Heart right ventricle (tissue), 16 donors: ENCODE measurements at places on chromosomes 3 and 15. TPM values are rescaled to one million over a fixed set of nuclear protein-coding genes. Genes with fewer than 3 reads are reported as not detected.

- no peak overlapping the region for H3K27ac ChIP-seq
- DNase-seq: no peak
- no peak overlapping the region for H3K4me3 ChIP-seq
- H3K36me3 ChIP-seq: no peaks in the 10 kb centered on the region
Observed at GRCh38 chr3:6785726-6786125, 75.2 kb upstream of the GRM7 start.

- H3K36me3 ChIP-seq: peaks cover 69% of the 10 kb centered on the region
- no peak for DNase-seq
- H3K4me3 ChIP-seq: no peak overlapping the region
- H3K4me1 ChIP-seq: peaks cover 6% of the 10 kb centered on the region
Observed at GRCh38 chr15:61974118-61974517, 86.1 kb downstream of the VPS13C start.

GRCh38 chr3:197912741-197913476 is 37.1 kb upstream of the RPL35A start:
- H3K4me1 ChIP-seq: no peaks in the 10 kb centered on the region
- H3K36me3 ChIP-seq: no peaks in the 10 kb centered on the region
- H3K27me3 ChIP-seq: no peaks in the 10 kb centered on the region

GRCh38 chr15:48616216-48616615 is 29.3 kb downstream of the FBN1 start:
- no peaks in the 10 kb centered on the region for H3K4me1 ChIP-seq
- no peak overlapping the region for H3K27ac ChIP-seq
- peaks cover 2% of the 10 kb centered on the region for H3K36me3 ChIP-seq
- H3K4me3 ChIP-seq: no peak overlapping the region
- H3K27me3 ChIP-seq: no peaks in the 10 kb centered on the region

GRCh38 chr3:7692866-7693265 is 808.8 kb upstream of the LMCD1 start:
- H3K4me1 ChIP-seq: no peaks in the 10 kb centered on the region
- no peaks in the 10 kb centered on the region for H3K27me3 ChIP-seq

- H3K4me1 ChIP-seq: no peaks in the 10 kb centered on the region
- H3K27me3 ChIP-seq: no peaks in the 10 kb centered on the region
- no peak overlapping the region for H3K4me3 ChIP-seq
- H3K27ac ChIP-seq: no peak overlapping the region
- no peaks in the 10 kb centered on the region for H3K36me3 ChIP-seq
Observed at GRCh38 chr15:91849749-91850161, 3.8 kb upstream of the SLCO3A1 start.

The OSBPL10 gene
- 1.2 TPM for polyA plus RNA-seq

The GMNC gene
- 0.07 TPM for polyA plus RNA-seq

The FOXL2NB gene
- polyA plus RNA-seq: not detected

The TGM4 gene
- polyA plus RNA-seq: not detected
